OCI-LY7 (cell line): ENCODE measurements at places on chromosomes 11 and 22.

DNA sequence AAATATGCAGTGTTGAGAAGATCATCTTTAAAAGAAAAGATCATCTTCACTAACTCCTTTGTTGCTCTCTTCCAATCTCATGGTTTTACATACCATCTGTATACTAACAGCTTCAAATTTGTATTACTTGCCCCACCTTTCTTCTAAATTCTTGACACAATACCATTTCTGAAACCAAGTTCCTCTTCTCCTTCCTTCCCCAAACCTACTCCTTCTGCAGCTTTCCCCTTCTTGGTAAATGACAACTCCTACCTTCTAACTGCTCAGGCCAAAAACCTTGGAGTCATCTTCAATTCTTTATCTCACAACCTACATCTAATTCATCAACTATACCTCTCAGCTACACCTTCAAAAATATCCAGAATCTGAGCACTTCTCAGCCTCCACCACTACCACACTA, 9.3 kb downstream of the PRCP start:
- no peak for DNase-seq

- no peak for DNase-seq
Measured at GRCh38 chr22:24809331-24809730, 3.3 kb downstream of the SGSM1 start.

- no peak for DNase-seq
Measured at GRCh38 chr11:1289211-1289935, 20.1 kb downstream of the TOLLIP start.

GRCh38 chr11:8577791-8578581, 16.0 kb downstream of the STK33 start:
- DNase-seq = no peak

GRCh38 chr22:42837556-42837955, 19.5 kb downstream of the ARFGAP3 start:
- DNase-seq = no peak

DNA sequence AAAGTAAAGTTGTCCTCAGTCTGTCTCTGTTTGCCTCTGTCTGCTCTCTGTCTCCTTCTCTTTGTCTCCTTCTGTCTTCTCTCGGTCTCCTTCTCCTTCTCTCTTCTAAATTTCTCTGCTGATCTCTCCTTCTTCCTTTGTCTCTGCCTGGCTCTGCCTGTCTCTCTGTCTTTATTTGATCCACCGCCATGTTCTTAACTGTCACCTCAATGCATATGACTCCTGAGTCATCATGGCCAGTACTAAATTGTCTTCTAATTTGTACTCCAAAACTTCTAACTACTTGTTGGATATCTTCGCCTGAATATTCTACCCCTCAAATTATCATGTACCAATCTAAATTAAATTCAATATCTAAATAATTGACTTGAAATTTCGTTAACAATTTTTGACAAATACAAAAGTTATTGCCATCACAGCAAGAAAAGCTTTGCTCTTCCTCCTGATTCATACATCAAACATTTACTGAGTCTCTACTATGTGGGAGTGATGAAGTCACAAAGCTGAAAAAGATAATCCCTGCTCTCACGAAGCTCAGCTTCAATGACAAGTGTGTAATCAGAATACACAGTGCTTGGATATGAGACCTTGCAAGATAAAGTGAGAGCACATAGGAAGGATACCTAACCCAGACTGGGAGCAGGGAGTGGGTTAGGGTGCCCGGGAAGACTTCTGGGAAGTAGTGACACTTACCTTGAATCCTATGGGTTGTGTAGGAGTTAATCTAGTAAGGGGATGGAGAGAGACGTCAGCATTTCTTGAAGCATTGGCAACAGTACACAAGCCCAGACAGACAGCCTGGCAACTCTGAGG, 193.0 kb downstream of the MAML2 start:
- DNase-seq = no peak
